ENCODE measurements at places on chromosomes 16 and 17. TPM values are rescaled to one million over a fixed set of nuclear protein-coding genes. Genes with fewer than 3 reads are reported as not detected.

Gene MT1A
- total RNA-seq, result 0.63 TPM

Gene ACAP1
- 7.0 TPM for total RNA-seq

DNA sequence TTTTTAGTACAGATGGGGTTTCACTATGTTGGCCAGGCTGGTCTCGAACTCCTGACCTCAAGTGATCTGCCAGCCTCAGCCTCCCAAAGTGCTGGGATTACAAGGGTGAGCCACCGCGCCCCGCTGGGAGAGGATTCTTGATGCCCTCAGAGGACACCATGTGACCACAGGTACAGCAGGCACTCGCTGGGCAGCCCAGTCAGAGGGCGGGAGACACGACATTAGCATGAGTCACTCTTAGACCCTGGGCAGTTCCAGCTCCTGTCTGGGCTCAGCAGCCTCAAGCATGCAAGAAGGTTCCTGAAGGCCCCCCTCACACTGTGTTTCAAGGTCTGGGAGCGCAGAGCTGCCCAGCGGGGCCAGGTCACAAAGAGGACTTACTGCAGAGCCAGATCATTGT, 11.9 kb downstream of the STAC2 start:
- no peak for DNase-seq
- H3K4me1 ChIP-seq, result peaks cover 8% of the 10 kb centered on the region
- no peak overlapping the region for H3K27ac ChIP-seq
- H3K4me3 ChIP-seq, result no peak overlapping the region
- peaks cover 10% of the 10 kb centered on the region for H3K27me3 ChIP-seq
- H3K36me3 ChIP-seq, result no peaks in the 10 kb centered on the region

DNA sequence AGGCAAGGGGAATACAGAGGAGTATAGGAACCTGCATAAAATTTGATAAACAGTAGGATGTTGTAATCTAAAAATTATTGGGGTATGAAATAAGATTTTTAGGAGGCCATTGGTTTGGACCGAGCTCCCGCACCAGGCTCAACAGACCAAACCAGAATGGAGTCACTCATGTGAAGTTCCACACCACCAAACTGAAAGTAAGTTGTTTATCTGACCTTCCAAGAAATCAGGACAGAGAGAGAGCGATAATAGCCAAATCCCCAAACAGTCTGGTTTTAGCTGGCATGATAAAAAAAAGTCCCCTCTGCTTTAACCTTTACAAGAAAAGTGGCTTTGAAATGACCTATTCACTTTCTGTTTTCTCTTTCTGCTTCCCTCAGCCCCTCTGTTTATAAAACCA, 45.7 kb upstream of the SIAH1 start:
- H3K36me3 ChIP-seq, result no peaks in the 10 kb centered on the region
- peaks cover 18% of the 10 kb centered on the region for H3K27me3 ChIP-seq
- no peak overlapping the region for H3K4me3 ChIP-seq
- no peak for DNase-seq
- H3K27ac ChIP-seq, result no peak overlapping the region

DNA sequence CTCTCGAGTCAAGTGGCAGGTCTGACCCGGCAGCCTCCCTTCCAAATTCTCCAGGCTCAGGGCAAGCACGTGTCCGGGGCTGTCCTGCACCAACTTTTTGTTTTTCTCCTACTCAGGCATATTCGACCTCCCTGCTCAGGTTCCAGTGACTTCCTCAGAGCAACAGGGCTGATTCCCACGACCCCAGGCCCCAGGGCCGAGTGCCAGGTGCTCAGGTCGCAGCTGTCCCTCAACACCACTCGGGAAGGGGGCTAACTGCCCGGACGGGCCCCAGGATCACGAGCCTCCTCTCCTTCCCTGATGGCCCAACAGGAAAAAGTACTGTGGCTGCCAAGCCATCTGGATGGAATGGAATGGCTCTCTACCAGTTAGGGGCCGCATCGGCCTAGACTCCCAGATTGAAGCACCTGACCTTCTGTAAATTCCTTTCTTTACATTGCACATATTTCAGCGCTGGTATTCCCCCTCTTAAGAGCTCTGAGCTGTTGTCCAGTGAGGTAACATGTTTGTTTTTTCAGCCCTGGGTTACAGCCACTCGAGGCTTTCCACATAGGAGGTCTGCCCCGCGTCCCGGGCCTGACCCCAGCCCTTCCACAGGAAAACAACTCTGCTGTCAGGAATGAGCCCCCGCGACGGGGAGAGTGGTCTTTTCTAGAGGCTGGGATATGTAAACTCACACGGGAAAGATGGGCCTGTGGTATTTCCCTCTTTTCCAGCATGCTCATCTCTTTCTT, 25.0 kb downstream of the NXN start:
- H3K4me3 ChIP-seq, result no peak overlapping the region
- no peak for DNase-seq
- H3K27me3 ChIP-seq, result peaks cover 2% of the 10 kb centered on the region
- H3K4me1 ChIP-seq, result peaks cover 50% of the 10 kb centered on the region
- peaks cover 38% of the 10 kb centered on the region for H3K36me3 ChIP-seq

GRCh38 chr17:72151565-72152386, 31.0 kb downstream of the SOX9 start:
- peaks cover 14% of the 10 kb centered on the region for H3K4me1 ChIP-seq
- DNase-seq, result no peak
- no peaks in the 10 kb centered on the region for H3K36me3 ChIP-seq
- no peak overlapping the region for H3K27ac ChIP-seq
- H3K4me3 ChIP-seq, result no peak overlapping the region
- H3K27me3 ChIP-seq, result peaks cover 5% of the 10 kb centered on the region
